T-cell (primary cell): ENCODE measurements at places on chromosomes 7 and 10.

DNA sequence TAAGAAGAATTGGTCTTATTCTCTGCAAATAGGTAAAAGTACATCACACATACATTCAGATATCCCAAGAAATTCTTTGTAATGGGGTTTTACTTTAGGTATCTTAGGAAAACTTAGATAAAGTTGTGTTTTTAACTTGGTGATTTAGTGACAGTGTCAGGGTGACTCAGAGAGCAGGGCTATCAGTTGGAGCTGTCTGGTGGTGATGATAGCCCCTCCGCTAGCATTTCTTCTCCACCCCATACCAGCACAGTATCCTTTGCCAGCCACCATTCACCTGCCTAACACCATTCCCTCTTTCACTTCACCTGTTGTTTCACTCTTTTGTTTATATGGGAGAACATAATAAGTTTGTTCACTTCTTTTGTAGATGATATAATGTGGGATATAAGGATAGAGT is 30.4 kb downstream of the VPS50 start:
- H3K27ac ChIP-seq: no peak overlapping the region
- no peak for DNase-seq
- no peaks in the 10 kb centered on the region for H3K27me3 ChIP-seq

DNA sequence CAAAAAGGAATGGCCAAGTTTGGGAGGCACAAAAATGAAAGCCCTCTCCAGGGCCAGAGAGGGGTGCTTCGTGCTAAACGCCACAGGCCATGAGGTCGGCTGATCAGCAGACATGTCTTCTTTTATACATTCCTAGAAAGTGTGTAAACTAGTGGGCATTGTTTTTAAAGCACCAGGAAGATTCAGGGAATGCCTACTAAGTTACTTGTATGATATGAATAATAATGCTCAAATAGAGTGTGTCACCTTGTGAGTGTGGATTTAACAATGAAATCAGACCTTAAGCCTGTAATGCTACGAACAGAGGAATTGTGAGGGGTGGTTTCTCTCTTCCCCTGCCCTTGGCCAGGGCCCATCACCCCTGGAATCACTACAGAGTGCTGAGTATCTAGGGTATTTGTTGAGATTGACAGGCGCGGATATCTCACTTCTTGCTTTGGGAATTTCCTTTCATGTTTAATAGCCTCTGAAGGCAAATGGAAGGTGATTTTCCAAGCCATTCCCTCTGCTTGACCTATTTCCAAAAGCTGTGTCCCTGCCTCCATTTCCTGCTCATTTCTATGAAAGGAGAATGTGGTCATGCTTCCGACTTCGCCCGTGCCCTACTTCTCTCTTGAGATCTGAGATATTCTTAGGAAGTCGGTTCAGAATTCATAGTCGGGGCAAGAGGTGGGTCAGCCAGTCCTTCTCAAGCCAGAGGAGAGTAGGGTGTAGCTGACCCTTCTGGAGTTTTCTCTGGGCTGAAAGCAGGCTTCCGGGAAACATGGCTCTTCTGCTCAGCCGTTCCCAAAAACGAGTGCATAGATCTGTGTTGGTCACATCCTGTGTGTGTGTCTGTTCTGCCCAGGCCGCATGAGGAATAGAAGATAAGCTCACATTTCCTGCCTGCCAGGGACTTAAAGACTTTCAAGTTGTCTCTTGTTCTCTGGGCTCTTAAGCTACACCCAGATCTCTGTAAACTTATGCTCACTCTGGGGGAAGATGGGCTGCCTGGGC is 167.8 kb upstream of the ITGB1 start:
- H3K4me1 ChIP-seq: peaks cover 19% of the 10 kb centered on the region
- H3K36me3 ChIP-seq: no peaks in the 10 kb centered on the region
- no peaks in the 10 kb centered on the region for H3K27me3 ChIP-seq
- H3K27ac ChIP-seq: peak overlapping the region; percentile 90

- H3K4me1 ChIP-seq: peaks cover 33% of the 10 kb centered on the region
- no peak overlapping the region for H3K4me3 ChIP-seq
- no peak for DNase-seq
- peak overlapping the region; percentile 66 for H3K27ac ChIP-seq
Measured at GRCh38 chr10:80191589-80192270, 13.6 kb downstream of the ANXA11 start.

DNA sequence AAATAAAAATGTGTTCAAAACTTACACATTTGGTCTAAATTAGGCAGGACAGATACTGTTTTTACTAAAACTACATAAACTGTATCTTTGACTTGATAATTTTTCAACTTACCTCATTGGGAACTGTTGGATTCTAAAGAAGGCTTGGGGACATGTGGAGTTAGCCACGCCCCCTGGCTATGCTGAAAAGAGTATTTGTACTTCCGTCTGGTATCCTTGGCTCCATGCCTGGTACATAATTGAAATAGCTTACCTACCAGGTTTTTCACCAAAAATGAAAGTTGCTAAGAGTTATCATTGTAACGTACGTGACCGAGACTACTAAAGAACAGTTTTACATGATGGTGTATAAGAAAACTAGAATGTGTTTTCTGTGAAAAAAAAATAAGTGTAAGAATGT is 604.8 kb upstream of the IGFBP3 start:
- no peaks in the 10 kb centered on the region for H3K27me3 ChIP-seq
- no peak overlapping the region for H3K27ac ChIP-seq
- no peak for DNase-seq
- H3K4me3 ChIP-seq: no peak overlapping the region

- no peak overlapping the region for H3K4me3 ChIP-seq
- no peak overlapping the region for H3K27ac ChIP-seq
- no peak for DNase-seq
- H3K4me1 ChIP-seq: no peaks in the 10 kb centered on the region
- no peaks in the 10 kb centered on the region for H3K27me3 ChIP-seq
Measured at GRCh38 chr10:1278306-1278705, 222.1 kb downstream of the WDR37 start.

- peak; percentile 34 for DNase-seq
- H3K27me3 ChIP-seq: peaks cover 6% of the 10 kb centered on the region
- H3K36me3 ChIP-seq: no peaks in the 10 kb centered on the region
Measured at GRCh38 chr7:65307651-65308299, 65.9 kb upstream of the ZNF92 start.

- H3K4me1 ChIP-seq: no peaks in the 10 kb centered on the region
- H3K36me3 ChIP-seq: no peaks in the 10 kb centered on the region
- no peak for DNase-seq
- H3K4me3 ChIP-seq: no peak overlapping the region
Measured at GRCh38 chr7:135291809-135292253, 58.2 kb downstream of the STRA8 start.

GRCh38 chr10:5897053-5897340 is 7.0 kb downstream of the FBH1 start:
- H3K36me3 ChIP-seq: peaks cover 5% of the 10 kb centered on the region
- DNase-seq: no peak
- H3K27me3 ChIP-seq: no peaks in the 10 kb centered on the region
- H3K4me1 ChIP-seq: peaks cover 5% of the 10 kb centered on the region
- H3K4me3 ChIP-seq: no peak overlapping the region
- no peak overlapping the region for H3K27ac ChIP-seq
